Activated naive CD8-positive, alpha-beta T cell treated with anti-CD3 and anti-CD28 coated beads for 36 hours (primary cell): ENCODE measurements at places on chromosomes 2 and 18.

GRCh38 chr2:120433816-120434290 is 87.9 kb downstream of the INHBB start:
- H3K4me1 ChIP-seq, result no peaks in the 10 kb centered on the region
- no peak overlapping the region for H3K27ac ChIP-seq

GRCh38 chr2:197229509-197230443 is 80.8 kb downstream of the ANKRD44 start:
- peak overlapping the region; percentile 89 for H3K27ac ChIP-seq
- H3K27me3 ChIP-seq, result no peaks in the 10 kb centered on the region
- peaks cover 44% of the 10 kb centered on the region for H3K36me3 ChIP-seq
- peaks cover 84% of the 10 kb centered on the region for H3K4me1 ChIP-seq
- DNase-seq, result no peak

GRCh38 chr18:79345366-79345765 is 50.4 kb upstream of the NFATC1 start:
- no peak for DNase-seq
- H3K27ac ChIP-seq, result no peak overlapping the region
- H3K27me3 ChIP-seq, result no peaks in the 10 kb centered on the region
- no peak overlapping the region for H3K4me3 ChIP-seq
- no peaks in the 10 kb centered on the region for H3K4me1 ChIP-seq

GRCh38 chr2:8157621-8158430 is 524.0 kb upstream of the ID2 start:
- peaks cover 13% of the 10 kb centered on the region for H3K4me1 ChIP-seq
- H3K4me3 ChIP-seq, result no peak overlapping the region
- H3K27me3 ChIP-seq, result no peaks in the 10 kb centered on the region
- H3K36me3 ChIP-seq, result peaks cover 5% of the 10 kb centered on the region

- H3K36me3 ChIP-seq, result no peaks in the 10 kb centered on the region
- no peaks in the 10 kb centered on the region for H3K4me1 ChIP-seq
- H3K4me3 ChIP-seq, result no peak overlapping the region
- no peaks in the 10 kb centered on the region for H3K27me3 ChIP-seq
- DNase-seq, result no peak
Observed at GRCh38 chr18:42459873-42460272, 504.8 kb downstream of the PIK3C3 start.

GRCh38 chr2:233820774-233821105 is 33.6 kb downstream of the HJURP start:
- no peaks in the 10 kb centered on the region for H3K36me3 ChIP-seq
- H3K4me3 ChIP-seq, result no peak overlapping the region
- peaks cover 9% of the 10 kb centered on the region for H3K27me3 ChIP-seq

- H3K4me1 ChIP-seq, result peaks cover 14% of the 10 kb centered on the region
- H3K27me3 ChIP-seq, result no peaks in the 10 kb centered on the region
- H3K4me3 ChIP-seq, result no peak overlapping the region
Observed at GRCh38 chr2:3610881-3611505, 16.1 kb downstream of the COLEC11 start.

GRCh38 chr2:1770566-1771380 is 26.5 kb upstream of the PXDN start:
- H3K4me3 ChIP-seq, result no peak overlapping the region
- DNase-seq, result no peak
- H3K27me3 ChIP-seq, result peaks cover 9% of the 10 kb centered on the region
- H3K36me3 ChIP-seq, result no peaks in the 10 kb centered on the region
- H3K4me1 ChIP-seq, result no peaks in the 10 kb centered on the region

DNA sequence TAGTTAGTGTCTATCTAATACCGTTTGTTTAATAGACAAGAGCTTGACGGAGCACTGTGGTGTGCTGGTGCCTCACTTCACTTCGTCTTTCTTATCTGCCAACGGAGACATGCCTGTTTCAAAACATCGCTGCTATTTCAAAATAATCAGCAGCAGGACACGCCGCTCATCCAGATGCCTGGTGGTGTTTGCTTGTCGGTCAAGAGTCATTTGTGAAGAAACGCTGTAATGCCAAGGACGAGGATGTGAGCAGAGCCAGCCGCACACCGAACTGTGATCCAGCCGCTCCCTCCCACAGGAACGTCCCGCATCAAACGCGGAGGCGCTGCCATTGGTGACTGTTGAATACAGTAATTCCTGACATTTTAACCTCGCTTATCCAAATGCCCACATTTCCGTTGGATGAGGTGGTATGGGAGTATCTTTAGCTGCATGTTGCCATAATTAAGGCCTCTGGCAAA is 432.4 kb downstream of the FBXO15 start:
- H3K27ac ChIP-seq, result no peak overlapping the region
- no peaks in the 10 kb centered on the region for H3K36me3 ChIP-seq
- H3K4me3 ChIP-seq, result no peak overlapping the region
- no peaks in the 10 kb centered on the region for H3K27me3 ChIP-seq
- H3K4me1 ChIP-seq, result no peaks in the 10 kb centered on the region
